ENCODE measurements at places on chromosomes 5 and 9.

DNA sequence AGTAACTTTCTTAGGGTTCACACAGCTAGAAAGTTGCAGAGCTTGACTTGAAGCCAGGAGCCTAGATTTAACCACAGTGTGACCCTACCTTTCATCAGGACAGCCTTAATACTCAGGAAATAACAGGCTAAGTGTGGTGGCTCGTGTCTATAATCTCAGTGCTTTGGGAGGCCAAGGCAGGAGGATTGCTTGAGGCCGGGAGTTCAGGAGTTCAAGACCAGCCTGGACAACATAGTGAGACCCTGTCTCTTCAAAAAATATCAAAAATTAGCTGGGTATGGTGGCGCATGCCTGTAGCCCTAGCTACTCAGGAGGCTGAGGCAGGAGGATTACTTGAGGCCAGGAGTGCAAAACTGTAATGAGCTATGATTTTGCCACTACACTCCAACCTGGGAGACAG, 681.1 kb downstream of the MAT2B start:
- no peak for DNase-seq

DNA sequence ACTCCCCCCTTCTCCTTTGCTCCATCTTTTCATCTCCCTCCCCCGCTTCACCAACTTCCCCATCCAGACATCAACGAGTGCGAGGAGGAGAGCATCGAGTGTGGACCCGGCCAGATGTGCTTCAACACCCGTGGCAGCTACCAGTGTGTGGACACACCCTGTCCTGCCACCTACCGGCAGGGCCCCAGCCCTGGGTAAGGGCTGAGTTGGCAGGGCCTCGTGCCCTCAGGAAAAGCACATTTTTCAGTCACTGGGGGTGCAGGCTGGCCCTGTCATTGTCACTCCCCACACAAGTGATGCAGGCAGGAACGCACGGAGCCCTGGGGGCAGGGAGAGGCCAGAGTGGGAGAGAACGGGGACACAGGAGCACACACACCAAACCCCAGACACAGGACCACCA, 12.4 kb upstream of the ASS1 start:
- no peak for DNase-seq

DNA sequence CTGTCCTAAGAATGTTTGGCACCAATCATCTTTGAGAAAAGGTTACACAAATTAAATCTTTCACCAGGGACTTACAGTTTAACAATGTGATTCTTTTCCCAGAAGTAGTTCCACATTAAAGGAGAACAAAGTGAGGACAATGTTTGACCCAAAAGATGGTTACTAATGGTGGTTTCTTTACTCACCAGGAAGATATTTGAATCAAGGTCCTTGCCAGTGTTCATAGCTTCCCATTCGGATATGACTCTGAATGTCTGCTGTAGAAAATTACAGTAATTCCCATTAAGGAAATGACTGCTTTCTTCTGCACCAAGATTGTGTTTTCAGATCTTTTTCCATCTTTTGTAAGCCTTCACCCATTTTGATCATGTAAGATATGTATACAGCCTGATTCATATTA, 114.6 kb upstream of the ADAMTSL1 start:
- DNase-seq, result no peak

GRCh38 chr5:154388842-154389241, 57.0 kb upstream of the SAP30L start:
- DNase-seq, result no peak

- no peak for DNase-seq
These were observed 93.1 kb downstream of the MED27 start for GRCh38 chr9:131986576-131986975.

- DNase-seq, result no peak
These were observed 2.7 kb upstream of the AGTPBP1 start for GRCh38 chr9:85744480-85744879.

DNA sequence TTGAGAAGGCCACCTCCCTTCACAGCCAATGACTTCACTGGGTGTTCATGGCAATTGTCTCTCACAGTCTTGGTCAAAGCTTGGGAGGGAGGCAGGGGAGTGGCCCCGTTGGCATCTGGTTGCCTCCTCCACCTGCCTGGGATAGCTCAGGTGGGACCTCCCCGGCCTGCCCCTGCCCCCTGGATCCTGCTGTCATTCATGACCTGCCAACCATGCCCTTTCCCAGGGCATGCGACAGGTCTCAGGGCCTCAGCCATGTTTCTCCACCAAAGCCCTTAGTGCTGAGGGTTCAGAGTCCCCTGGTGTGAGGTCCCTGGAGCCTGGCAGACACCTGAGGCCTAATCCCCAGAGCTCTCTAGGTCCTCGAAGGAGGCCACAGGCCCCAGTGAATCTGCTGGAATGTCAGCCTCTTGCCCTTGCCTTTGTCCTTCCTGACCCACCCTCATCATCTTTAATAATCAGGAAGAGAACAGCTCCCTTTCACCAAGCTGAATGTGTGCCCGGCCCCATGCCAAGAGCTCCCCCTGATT, 5.6 kb downstream of the DAB2IP start:
- no peak for DNase-seq

DNA sequence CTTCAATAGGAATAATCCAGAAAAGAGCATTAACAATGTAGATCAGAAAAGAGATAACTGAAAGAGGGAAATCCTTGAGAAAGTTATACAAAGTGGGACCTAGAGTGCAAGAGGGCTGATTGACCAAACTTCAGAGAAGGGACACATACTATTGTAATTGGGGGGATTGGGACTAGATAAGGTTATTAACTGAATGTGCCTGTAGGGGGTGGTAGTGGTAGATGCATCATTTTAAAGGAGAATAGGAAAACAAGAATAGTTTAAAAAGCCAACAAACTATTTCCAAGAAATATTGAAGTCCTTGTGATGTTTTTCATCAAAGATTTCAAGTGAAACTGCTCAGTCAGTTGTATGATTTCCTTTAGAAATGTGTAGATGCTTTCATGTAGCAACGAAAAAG, 468.5 kb downstream of the TAF11L14 start:
- no peak for DNase-seq

- DNase-seq, result no peak
These were observed 78.7 kb upstream of the SMIM23 start for GRCh38 chr5:171706736-171707441.

DNA sequence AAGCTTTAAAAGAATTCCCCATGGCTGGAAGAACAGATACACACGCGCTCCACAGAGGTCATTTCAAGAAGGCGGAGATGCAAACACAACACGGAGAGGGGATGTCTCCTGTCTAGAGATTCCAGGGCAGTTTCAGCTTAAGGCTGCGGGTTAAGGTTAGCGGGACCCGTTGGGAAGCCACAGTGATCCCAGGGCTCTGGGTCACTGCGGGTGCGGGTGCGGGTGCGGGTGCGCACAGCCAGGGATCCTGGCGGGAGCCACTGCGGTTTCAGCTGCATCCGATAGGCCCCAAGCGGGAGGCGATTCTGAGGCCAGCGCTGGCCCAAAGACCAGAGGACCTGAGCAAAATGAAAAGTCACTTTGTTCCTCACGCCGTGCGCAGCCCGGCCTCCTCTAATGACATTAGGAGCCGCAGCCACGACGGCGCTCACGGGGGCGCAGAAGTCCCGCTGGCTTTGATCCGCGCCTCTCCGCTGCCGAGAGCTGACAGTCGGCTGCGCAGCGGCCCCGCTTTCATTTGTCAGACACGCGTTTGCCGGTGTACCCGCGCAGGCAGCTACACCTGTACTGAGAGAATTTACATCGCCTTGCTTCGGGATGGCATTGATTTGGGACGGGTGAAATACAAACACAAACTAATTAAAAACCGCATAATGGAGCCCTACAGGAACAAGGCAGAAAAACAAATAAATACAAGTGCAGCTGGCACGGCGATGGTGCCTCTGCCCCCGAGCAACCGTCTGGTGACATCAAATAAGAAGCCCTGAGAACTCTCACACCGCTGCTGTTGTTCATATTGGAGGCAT, 5.3 kb upstream of the IRX1 start:
- DNase-seq, result no peak
